ENCODE measurements at places on chromosomes 11 and 22.

DNA sequence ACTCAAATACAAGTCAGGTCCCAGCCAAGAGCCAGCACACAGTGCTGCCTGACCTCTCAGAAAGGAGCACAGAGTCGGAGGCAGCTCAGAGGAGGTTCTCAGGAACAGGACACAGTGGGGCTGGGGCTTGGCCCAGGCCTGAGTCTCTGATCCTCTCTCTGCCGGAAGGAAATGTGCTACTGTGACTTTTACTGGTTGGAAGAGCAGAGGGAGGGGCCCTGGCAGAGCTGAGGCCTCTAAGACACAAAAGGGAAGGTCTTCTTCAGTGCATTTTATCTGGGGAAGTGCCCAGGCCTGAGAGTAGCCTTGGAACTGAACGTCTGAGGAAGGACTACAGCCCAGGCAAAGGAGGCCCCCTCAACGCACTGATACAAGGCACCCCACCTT is 16.2 kb upstream of the CASTOR1 start:
- peak; percentile 79 for DNase-seq

GRCh38 chr22:49977578-49977977 is 17.0 kb downstream of the PIM3 start:
- DNase-seq = peak; percentile 1

DNA sequence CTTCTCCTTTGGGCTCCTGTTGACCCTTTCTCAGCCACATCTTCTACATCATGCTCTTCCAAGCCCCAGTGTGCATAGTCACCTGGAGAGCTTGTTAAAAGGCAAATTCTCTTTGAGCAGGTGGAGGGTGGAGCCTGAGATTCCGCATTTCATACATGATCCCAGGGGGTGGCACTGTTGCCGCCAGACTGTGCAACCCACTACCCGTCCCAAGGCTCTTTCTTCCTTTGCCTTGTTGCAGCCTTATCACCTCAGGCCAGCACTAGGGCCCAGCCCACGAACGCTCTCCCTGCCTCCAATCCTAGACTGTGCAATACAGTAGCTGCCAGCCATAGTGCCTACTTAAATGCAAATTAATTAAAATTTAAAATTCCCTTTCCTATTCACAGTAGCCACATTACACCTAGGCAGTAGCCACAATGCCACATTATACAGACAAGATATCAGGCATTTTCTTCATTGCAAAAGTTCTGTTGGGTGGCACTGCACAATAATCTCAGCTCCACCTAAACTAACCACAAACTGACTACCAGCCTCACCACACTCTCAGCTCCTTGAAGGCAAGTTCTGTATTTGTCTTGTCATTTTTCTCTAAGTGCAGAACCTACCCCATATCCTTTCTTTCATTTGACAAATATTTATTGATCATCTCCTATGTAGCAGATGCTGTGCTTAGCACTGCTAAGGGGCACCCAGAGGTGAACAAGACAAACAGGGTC is 4.6 kb upstream of the KCNJ5 start:
- peak; percentile 66 for DNase-seq

GRCh38 chr22:24433828-24434470 is 6.5 kb downstream of the ADORA2A start:
- DNase-seq = peak; percentile 90

GRCh38 chr11:111526501-111526900 is 11.9 kb downstream of the HOATZ start:
- no peak for DNase-seq
